ENCODE measurements at places on chromosomes 2 and 18.
A peak's percentile ranks its signal among the peaks of the same experiment; 100 is the strongest.

- no peak for DNase-seq
Observed at GRCh38 chr2:202695166-202695565, 60.4 kb downstream of the FAM117B start.

DNA sequence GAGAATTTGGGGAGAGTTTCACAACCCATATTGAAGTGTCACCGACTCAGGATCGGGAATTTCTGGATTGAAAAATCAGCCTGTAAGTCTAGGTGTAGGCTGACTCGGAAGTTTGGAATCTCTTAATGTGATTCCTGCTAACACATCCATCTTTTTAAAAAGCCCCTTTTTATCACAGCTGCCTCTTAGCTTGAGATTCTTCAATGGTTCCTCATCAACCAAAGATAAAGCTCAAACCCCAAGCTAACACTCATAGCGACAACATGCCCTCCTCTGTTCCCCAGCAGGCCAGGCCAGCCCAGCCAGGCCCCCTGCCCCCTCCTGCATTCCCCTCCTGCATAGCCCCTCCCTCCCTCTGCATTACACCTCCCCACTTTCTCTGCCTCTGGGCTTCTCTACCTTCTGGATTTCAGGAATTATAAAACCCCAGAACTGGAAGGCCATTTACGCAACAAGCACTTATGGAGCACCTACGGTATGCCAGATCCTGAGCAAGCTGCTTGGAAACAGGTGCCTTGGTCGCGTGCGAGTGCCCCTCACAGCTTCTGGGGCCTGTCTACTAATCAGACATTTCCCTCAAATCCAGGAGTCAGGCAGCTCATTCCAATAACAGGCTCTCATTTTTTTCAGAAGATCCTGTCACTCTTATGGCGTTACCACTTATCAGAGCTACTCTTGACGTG lies 63.4 kb downstream of the EMX1 start:
- peak; percentile 28 for DNase-seq

DNA sequence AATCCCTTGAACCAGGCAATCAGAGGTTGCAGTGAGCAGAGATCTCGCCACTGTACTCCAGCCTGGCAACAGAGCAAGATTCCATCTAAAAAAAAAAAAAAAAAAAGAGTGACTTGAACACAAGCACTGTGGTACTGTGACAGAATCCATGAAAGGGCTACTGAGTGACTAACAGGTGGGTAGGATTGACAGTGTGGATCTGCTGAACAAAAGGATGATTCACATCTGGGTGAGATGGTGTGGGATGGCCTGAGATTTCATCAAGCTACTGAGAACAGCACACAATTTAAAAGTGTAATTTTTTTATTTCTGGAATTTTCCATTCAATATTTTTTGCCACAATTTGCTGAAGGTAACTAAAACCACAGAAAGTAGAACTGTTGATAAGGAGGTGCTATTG lies 13.3 kb upstream of the SP3 start:
- no peak for DNase-seq

DNA sequence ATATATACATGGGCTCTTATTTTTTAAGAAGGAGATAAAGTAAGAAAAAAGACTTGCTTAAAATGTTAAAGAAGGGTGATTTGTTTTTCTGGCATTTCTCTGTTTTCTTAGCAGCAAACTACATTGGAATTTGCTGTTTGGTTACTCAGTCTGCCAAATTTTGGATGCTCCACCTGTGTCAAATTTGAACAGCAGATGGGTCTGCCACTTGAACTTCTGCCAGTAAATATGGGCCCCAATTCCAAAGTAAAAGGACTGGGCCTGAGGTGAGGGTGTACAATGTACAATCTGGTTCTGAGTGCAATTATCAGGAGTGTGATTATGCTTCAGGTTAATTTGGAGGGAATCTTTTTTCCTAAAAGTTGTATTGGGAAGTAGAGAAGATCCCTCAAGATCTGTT lies 794.5 kb downstream of the DSC3 start:
- no peak for DNase-seq

DNA sequence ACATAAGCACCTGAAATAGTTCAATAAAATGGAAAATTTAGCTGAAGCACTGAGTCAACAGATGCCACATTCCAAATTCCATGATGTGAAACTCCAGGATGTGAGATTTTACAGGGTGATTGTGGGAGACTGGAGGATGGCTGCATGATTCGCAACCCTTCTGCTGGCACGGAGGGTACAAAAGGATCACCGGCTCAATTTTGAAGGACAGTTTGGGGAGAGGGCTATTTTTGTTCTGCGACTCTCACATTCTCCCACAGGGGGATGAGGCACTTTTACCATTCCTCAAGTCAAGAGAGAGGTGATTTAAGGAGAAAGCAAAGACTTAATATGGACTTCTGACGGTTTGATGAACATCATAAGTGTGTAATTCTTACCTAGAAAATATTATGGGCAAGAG lies 138.1 kb upstream of the CWC22 start:
- DNase-seq, result no peak

DNA sequence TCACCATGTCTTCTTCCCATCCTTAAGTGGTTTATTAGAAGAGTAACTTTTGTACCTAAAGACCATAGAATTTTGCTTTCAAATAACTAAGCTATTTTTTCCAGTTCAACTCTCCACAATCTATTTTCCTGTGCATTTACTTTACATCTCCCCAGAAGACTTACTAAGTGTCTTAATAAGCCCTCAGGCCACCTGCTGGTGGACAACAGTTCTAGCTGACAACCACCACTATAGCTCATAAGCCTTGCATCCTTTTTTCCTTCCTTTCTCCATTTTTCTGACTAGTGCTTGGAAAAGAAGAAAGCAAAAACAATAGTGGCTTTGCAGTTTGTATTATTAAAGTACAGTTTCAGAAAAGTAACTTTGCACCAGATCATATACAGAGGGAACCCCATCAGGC lies 149.5 kb upstream of the TMEM200C start:
- DNase-seq, result no peak
